ENCODE measurements at places on chromosomes 1 and 21.

DNA sequence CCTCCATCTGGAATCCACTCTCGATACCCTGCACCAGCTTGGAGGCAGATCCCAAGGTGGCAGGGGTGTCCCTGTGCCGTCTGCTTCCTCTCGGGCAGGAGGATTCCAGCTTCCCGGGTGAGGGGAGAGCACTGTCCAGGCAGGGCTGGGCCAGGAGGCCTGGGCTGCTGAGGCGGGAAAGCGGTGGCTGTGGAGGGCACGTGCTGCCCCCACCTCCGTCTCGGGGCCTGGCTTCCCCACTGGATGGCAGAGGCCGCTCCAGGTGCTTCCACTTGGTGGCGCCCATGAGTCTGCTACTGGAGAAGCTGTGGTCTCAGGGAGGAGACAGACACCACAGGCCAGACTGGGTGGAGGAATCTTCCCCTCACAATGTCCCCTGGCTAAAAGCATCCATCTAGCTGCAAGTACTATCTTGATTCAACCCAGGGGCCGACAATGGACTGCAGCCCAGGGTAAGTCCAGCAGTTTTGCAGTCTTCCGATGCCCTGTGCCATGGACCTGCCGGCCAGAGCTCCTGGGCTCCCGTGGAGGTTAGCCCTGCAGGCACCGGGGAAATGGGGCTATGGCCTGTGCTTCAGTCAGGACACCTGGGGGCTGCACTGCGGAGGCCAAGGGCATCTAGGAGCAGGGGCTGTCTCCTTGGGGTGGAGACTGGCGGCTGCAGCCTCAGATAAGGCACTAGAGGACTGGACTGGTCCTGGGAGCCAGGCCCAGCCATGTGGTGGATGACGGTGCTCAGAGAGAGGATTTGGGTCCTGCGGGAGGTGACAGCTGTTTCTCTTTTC is 41.3 kb upstream of the EIF4G3 start:
- no peak for DNase-seq

GRCh38 chr1:242405947-242406346 is 118.5 kb downstream of the PLD5 start:
- no peak for DNase-seq

DNA sequence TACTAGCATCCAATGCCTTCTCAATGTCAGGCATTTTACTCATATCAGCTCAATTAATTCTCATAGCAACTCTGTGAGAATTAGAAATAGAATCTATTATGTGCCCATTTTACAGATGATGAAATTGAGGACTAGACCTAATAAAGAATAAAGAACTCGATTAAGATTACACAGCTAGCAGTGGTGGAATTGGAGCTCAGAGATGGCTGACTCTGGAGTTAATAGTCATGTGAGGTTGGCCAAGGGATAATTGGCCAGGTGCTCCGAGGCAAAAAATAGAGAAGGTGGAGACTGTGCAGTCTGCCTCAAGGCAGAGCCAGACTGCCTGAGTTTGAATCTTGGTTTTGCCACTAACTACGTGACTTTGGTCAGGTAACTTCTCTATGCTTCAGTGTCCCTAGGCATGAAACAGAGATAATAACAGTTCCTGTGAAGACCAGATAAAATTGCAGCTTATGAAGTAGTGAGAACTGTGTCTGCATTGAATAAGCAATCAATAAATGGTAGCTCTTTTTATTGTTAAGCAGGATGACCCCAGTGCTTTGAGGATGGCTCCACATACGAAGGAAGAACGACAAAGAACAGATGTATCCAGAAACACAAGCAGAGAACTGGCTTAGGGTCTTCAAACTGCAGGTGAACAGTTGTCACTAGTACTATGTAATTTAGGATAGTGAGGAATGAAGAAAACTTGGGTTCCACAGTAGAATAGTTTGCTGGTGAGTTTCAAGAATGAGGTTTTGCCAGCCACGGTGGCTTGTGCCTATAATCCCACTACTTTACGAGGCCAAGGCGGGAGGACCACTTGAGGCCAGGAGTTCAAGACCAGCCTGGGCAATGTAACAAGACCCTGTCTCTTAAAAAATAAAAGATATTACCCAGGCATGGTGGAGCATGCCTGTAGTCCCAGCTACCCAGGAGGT is 6.9 kb upstream of the CCSAP start:
- DNase-seq: no peak

- DNase-seq: no peak
Measured at GRCh38 chr1:50424884-50425375, 1.7 kb upstream of the DMRTA2 start.

DNA sequence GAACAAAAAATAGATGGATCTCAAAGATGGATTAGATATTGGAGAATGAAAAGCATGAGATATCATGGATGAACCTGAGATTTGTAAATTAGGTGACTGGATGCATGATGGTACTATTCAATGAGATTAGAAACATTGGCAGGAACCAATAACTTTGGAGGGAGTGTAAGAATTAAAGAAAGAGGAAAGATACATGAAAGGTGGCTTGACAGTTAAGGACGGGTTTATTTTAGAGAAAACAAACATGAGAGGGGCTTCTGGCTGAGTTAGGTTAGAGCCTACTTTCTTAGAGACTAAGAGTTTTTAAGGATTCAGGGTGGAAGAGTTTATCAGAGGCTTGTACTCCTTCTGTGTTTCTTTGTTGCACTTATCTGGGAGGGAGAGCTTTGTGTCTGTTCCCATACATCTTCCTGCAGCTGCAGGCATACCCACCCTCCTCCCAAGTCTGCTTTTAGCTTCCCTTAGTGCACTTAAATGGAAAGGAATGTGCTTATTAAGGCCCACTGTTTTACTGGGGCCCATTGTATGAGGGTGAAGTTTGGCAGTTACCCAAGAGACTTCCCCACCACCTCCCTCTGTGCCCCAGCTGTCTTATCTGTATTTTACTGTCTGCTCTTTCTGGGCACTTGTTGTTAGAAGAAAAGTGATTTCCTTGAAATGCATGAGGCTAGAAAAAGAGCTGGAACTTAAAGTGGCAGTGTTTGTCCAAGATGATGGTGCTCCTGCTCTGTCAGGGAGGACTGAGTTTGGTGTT is 26.1 kb upstream of the CR2 start:
- no peak for DNase-seq

DNA sequence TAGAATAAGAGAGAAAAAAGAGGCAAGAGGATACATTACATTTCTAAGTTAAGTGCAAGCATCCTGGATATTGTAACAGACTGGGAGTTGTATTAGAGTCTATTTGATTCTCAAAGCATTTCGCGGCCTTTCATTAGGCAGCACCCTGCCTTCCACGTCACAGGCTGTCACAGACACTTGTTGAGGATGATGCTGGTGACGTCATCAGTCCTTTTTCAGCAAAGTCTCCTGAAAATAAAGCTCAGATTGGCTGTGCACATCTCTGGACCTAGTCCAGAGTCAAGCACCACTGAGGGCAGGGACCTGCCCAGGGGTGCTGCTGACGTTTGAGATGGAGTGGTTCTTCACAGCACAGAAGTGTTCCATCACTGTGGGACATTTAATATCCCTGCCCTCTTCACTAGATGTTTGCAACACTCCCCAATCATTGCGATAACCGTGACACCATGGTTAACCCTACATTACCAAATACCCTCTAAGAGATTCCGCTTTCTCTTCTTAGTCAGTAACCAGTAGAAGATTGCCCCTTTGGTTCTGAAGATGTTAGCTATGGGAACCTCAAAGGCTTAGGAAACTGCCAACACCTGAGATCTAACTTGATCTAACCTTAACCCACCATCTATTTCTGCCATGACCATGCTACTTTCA is 72.7 kb upstream of the F3 start:
- no peak for DNase-seq

DNA sequence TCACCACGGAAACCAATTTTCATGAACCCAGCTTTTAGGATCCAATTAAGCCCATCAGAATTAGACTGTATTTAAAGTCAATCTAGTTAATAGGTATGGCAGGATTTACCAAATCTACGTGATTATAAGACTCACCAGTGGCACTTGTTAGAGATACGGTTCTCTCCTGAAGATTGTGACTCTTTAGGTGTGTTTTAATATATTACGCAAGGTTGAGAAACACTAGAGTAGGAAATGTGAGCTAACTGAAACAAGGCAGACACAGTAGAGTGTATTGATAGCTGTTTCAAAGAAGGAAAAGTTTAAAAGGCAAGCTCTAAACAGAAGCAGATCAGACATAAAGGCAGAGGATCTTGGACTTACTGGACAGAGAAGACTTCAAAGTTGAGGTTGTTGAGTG is 11.2 kb upstream of the RPE65 start:
- no peak for DNase-seq

GRCh38 chr21:29342363-29342957 is 43.7 kb downstream of the BACH1 start:
- DNase-seq: peak; percentile 32
